ENCODE measurements at places on chromosomes 7 and 10. TPM values are rescaled to one million over a fixed set of nuclear protein-coding genes. Genes with fewer than 3 reads are reported as not detected.

The WEE2 gene
- total RNA-seq = not detected

The PRSS1 gene
- not detected for total RNA-seq

The SEMA3E gene
- total RNA-seq = 1.2 TPM

The YAE1 gene
- total RNA-seq = 54.2 TPM

The ANKRD30A gene
- total RNA-seq = not detected

The TRIM73 gene
- 15.6 TPM for total RNA-seq

The EXOC4 gene
- 27.2 TPM for total RNA-seq

The CRYGN gene
- total RNA-seq = 2.4 TPM

The LEP gene
- not detected for total RNA-seq

The HOXA3 gene
- 33.4 TPM for total RNA-seq

The PKD2L1 gene
- not detected for total RNA-seq

The LDB3 gene
- total RNA-seq = 5.9 TPM

The FAM131B gene
- total RNA-seq = 5.7 TPM

The SFTPD gene
- 0.58 TPM for total RNA-seq

The SPOCK2 gene
- 1.8 TPM for total RNA-seq

The NPFFR1 gene
- total RNA-seq = 2.1 TPM

The PHTF2 gene
- 6.4 TPM for total RNA-seq

The JAZF1 gene
- total RNA-seq = 58.5 TPM

The GRM8 gene
- total RNA-seq = not detected

The TMEM273 gene
- 15.9 TPM for total RNA-seq

The HMX2 gene
- total RNA-seq = not detected

The HOXA11 gene
- 32.4 TPM for total RNA-seq

The CPN1 gene
- not detected for total RNA-seq

The BICC1 gene
- total RNA-seq = 15.9 TPM

The TDRD1 gene
- total RNA-seq = not detected

The CPXM2 gene
- total RNA-seq = 48.2 TPM

The LIPJ gene
- 1.2 TPM for total RNA-seq

The GPER1 gene
- 1.3 TPM for total RNA-seq

The MEIG1 gene
- not detected for total RNA-seq

The KIAA1549 gene
- total RNA-seq = 1.2 TPM

The TMEM254 gene
- 14.0 TPM for total RNA-seq

The CYP26C1 gene
- 0.15 TPM for total RNA-seq

The PLCE1 gene
- 7.1 TPM for total RNA-seq

The ASB10 gene
- total RNA-seq = not detected

The OPALIN gene
- not detected for total RNA-seq

The ATP5F1C gene
- total RNA-seq = 244 TPM

The PNLIPRP2 gene
- total RNA-seq = not detected

The ITGA8 gene
- total RNA-seq = 46.1 TPM

The ITPRID1 gene
- not detected for total RNA-seq

The AKR1C4 gene
- total RNA-seq = not detected

The DPP6 gene
- 27.1 TPM for total RNA-seq

The TFR2 gene
- 2.0 TPM for total RNA-seq

The GDF10 gene
- not detected for total RNA-seq

The SPDYE2B gene
- not detected for total RNA-seq

The CALML5 gene
- total RNA-seq = not detected

The CYP2E1 gene
- total RNA-seq = 6.9 TPM

The NYAP1 gene
- 6.5 TPM for total RNA-seq

The LOXL4 gene
- total RNA-seq = 8.1 TPM

The TNKS2 gene
- 55.9 TPM for total RNA-seq

The ATOH7 gene
- total RNA-seq = not detected

The LIPN gene
- total RNA-seq = not detected

The IFIT5 gene
- total RNA-seq = 33.5 TPM

The ADIRF gene
- total RNA-seq = 312 TPM

The NRCAM gene
- 0.77 TPM for total RNA-seq

The AHR gene
- 89.7 TPM for total RNA-seq

The SUN3 gene
- not detected for total RNA-seq

The HOGA1 gene
- 0.26 TPM for total RNA-seq

The BTBD16 gene
- total RNA-seq = not detected

The TRPV5 gene
- not detected for total RNA-seq

The CHST3 gene
- 17.9 TPM for total RNA-seq
